Tibial nerve (tissue), 4 donors: ENCODE measurements at places on chromosomes 1 and 21. TPM values are rescaled to one million over a fixed set of nuclear protein-coding genes. Genes with fewer than 3 reads are reported as not detected.

The RASAL2 gene
- total RNA-seq = 44.8 TPM

The TRIM33 gene
- total RNA-seq = 68.2 TPM

The HCRTR1 gene
- 0.21 TPM for total RNA-seq

The CD1E gene
- not detected for total RNA-seq

DNA sequence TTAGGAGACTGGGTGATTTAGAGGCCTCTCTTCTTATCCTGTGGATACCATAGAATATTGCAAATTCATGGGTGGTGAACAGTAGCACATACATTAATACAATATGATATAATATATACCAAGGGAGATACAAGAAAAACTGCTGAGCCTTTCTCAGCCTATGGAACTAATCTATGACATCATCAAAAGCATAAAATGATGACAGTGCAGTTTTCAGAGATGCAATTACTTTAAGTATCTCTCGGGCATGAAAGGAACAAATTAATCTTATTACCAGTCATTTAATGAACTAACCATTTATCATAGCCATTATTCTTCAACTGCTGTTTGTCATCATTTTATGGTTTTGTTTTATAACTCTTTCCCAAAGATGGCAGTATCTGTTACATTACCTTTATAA is 3.5 kb downstream of the CHODL start:
- H3K36me3 ChIP-seq = no peaks in the 10 kb centered on the region
- peaks cover 23% of the 10 kb centered on the region for H3K27me3 ChIP-seq
- H3K4me3 ChIP-seq = no peak overlapping the region
- no peak overlapping the region for H3K27ac ChIP-seq
- DNase-seq = no peak
- H3K4me1 ChIP-seq = no peaks in the 10 kb centered on the region

GRCh38 chr1:18977428-18977827 is 21.0 kb upstream of the IFFO2 start:
- H3K4me1 ChIP-seq = peaks cover 6% of the 10 kb centered on the region
- no peak for DNase-seq
- no peaks in the 10 kb centered on the region for H3K36me3 ChIP-seq
- no peak overlapping the region for H3K4me3 ChIP-seq
- H3K27ac ChIP-seq = no peak overlapping the region

GRCh38 chr21:40049031-40049930 is 182.0 kb downstream of the PCP4 start:
- H3K4me3 ChIP-seq = no peak overlapping the region
- no peak overlapping the region for H3K27ac ChIP-seq
- H3K36me3 ChIP-seq = no peaks in the 10 kb centered on the region
- no peaks in the 10 kb centered on the region for H3K27me3 ChIP-seq
- H3K4me1 ChIP-seq = no peaks in the 10 kb centered on the region

DNA sequence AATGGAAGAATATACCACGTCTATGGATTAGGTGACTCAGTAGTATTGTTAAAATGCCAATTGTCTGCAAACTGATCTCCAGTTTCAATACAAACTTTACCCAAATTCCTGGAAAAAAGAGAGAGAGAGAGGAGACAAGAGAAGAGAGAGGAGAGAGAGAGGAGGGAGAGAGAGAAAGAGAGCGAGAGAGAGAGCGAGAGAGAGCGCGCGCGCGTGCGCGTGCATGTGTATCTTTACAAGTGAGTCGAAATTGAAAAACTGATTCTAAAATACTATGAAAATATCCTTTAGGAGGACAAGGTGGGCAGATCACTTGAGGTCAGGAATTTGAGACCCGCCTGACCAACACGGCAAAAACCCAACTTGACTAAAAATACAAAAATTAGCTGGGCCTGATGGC is 65.2 kb downstream of the CDC42BPA start:
- peaks cover 11% of the 10 kb centered on the region for H3K36me3 ChIP-seq
- no peaks in the 10 kb centered on the region for H3K4me1 ChIP-seq
- H3K4me3 ChIP-seq = no peak overlapping the region
- H3K27ac ChIP-seq = no peak overlapping the region
- DNase-seq = no peak
- H3K27me3 ChIP-seq = no peaks in the 10 kb centered on the region

GRCh38 chr1:94679332-94680038 is 137.9 kb upstream of the F3 start:
- peaks cover 28% of the 10 kb centered on the region for H3K4me1 ChIP-seq
- H3K27ac ChIP-seq = peak overlapping the region; percentile 76
- no peaks in the 10 kb centered on the region for H3K36me3 ChIP-seq

DNA sequence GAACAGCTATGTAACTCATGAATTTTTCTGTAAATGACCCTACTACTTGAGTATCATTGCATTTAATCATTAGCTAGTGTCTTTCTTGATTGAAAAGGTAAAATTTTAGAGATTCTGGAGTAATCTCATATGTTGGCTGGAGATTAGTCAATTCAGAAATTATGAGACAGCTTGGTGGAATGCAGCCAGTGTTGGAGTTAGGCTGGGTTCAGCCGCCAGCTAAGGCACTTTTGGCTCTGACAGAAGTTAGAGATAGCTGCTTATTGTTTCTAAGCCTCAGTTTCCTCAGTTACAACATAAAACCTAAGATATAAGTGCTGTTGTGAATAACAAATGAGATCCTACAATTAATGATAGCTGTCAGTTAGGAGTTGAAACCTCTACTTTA is 49.4 kb downstream of the TBCE start:
- H3K27me3 ChIP-seq = no peaks in the 10 kb centered on the region
- peaks cover 7% of the 10 kb centered on the region for H3K4me1 ChIP-seq
- H3K27ac ChIP-seq = no peak overlapping the region
- DNase-seq = no peak
- H3K36me3 ChIP-seq = no peaks in the 10 kb centered on the region

GRCh38 chr1:101967871-101968270 is 28.9 kb downstream of the OLFM3 start:
- H3K4me3 ChIP-seq = no peak overlapping the region
- no peaks in the 10 kb centered on the region for H3K27me3 ChIP-seq
- no peak for DNase-seq
- no peaks in the 10 kb centered on the region for H3K4me1 ChIP-seq
- no peak overlapping the region for H3K27ac ChIP-seq
